ENCODE measurements at places on chromosomes 1 and 21.

- no peak for DNase-seq
These were observed 60.1 kb downstream of the SDCCAG8 start for GRCh38 chr1:243315893-243316292.

DNA sequence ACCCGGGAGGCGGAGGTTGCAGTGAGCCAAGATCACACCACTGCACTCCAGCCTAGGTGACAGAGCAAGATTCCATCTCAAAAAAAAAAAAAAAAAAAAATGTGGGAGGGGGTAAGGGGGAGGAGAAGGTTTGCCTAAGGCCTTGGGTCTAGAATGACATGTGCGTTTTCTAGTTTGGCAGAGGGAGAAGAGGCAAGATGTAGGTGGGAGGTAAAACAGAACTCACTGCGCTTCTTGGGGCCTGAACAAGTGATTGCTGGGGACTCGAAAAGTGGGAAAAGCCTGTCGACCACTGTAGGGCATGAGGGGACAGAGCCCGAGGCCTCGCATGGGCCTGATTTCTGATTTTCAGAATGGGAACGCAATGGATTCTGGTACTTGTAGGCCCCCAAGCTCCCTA lies 19.9 kb downstream of the RUNX3 start:
- DNase-seq = no peak

- DNase-seq = no peak
These were observed 158.1 kb downstream of the RUNX1 start for GRCh38 chr21:34890724-34891612.

DNA sequence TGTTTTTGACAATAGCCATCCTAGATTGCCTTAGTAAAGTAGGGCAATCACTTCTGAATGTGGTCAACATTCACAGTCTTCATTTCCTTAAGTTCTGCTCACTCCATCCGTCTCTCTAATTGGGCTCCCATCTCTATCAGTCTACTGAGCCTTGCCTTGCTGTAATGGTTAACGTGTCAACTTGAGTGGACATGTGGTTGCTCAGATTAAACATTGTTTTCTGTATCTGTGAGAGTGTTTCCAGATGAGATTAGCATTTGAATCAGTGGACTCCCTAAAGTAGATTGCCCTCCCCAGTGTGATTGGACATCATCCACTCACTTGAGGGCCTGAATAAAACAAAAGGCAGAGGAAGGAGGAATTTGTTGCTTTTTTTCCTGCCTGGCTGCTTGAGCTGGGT lies 26.4 kb downstream of the C1orf216 start:
- no peak for DNase-seq

DNA sequence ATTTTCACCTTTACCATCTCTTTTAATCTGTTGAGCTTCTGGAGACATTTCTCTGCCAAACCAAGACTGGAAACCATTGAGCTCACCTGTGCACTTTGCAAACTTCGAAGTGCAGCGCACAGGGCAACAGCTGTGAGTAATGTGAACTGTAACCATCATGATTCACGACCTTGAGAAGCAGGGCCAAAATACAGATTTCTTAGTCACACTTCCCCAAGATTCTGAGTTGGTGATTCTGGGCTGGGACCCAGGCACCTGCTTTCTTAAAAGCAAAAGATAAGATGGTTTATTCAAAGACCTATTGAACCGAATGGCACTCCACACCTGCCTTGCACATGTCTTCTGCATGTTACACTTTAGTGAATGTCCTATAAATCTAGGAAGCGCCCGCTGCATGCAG lies 10.2 kb downstream of the AGTRAP start:
- DNase-seq = no peak

DNA sequence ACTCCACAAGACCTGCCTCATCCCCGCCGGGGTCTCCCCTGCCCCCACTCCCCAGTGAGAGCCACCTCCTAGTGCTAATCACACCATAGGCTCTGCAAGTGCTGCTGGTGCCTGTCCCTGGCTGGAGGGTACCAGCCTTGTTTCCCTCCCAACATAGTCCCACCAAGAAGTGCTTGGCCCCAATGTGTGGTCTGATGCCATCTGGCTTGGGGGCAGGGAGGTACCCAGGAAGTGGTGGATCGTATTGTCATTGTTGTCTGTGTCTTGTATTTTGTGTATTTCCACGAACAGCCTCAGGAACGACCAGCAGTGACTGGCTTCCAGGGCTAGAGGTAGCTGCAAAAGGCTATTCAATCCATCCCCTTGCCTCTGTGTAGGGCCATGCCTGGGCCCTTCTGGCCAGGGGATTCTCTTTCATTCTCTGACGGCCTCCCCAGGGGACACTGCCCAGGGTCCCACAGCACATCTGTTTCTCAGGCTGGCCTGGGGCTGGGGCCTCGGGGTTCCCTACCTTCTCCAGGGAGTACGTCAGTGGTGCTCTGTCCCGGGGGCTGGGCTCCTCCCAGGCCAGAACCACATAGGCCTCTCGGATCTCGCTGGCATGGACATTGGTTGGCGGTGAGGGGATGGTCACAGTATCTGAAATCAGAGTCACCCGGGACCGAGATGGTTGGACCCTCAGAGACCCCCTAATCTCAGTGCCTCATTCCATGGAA lies 22.8 kb downstream of the MYOM3 start:
- no peak for DNase-seq

DNA sequence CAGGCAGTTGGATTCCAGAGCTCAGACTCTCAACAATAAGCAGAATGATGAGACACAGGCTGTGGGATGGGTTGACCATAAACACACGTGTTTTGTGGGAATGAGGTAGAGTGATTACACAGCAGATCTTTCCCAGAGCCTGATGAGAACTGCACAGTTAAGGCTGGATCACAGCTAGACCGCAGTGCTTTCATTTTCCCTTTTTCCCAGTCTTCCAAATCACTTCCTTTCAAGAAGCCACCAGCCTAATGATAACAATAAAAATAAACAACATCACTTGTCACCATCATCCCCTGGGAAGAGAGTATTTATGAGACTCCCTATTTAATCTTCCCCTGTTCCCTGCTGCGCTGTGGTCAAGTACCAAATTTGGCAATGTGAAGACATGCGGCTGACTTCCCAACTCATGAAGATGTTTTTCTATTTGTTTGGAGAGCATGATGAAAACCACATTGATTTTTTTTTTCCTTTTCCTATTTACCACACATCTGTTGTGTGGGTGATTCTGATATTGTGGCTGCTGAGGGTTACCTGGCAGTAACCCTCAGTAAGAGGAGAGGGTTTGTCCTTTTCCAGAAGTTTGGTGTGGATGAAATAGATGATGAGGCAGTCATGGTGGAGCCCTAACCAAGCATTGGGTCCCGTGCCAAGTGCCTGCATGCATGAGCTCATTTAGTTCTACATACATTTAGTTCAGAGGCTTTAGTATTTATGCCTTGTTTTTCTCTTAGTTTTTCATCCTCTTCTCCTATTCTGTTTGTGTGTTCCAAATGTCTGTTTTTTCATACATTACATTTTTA lies 248.9 kb upstream of the HOOK1 start:
- no peak for DNase-seq

- no peak for DNase-seq
These were observed 58.6 kb upstream of the GJB5 start for GRCh38 chr1:34696230-34696629.

DNA sequence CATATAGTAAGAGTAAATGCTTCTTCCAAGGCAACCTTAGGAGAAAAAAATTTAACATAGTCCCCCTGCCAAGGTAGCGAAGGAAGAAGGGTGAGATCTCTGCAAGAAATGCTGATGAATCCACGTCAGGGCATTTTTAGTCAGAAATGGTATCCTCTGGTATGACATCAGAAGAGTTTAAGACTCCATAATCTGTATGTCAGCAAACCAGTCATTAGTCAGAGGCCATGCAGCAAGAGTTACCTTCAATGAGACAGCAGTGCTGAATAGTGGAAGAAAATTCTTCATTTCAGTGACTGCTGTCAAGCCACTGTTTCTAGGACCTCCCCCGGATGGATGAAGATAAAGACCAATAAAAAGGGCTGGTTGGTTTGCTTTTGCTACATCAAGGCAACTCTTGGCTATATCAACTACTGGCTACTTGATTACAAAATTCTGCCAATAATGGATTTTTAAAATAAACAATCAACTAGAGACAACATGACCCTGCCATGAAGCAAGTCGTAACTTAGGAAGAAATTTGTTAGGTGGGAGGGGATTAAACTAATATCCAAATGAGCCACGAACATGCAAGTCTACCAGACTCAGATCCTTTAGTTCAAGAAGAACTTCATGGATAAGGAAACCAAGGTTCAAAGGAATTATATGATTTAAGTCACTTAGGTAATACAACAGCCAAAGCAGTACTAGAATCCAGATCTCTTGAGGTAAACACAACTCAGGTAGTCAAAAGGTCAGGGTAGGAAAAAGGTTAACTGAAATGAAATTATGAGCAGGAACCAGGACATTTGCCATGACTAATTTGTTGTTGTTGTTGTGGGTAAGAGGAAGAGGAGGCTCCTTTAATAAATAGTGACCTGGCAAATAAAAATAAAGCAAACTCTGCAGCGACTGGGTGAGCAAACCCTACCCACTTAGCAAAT lies 25.6 kb upstream of the GUCA2A start:
- no peak for DNase-seq

DNA sequence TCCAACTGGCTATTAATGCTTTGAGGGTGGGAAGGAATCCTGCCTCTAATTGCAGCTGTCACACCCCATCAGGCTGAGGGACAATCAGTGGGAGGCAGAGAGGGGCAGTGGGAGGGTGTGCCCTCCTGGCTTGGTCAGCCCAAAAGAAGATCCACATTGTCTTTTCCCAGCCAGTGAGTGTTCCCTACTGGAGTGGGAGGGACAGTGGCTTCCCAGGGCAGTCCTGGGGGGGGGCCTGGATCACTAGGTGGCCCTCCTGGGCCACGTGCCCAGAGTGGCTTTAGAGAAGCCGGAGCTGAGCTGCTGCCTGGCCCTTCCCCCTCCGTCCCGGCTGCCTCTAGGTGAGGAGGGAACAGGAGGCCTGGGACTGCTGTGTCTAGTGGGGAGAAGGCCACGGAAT lies 14.0 kb downstream of the INKA2 start:
- peak; percentile 52 for DNase-seq

DNA sequence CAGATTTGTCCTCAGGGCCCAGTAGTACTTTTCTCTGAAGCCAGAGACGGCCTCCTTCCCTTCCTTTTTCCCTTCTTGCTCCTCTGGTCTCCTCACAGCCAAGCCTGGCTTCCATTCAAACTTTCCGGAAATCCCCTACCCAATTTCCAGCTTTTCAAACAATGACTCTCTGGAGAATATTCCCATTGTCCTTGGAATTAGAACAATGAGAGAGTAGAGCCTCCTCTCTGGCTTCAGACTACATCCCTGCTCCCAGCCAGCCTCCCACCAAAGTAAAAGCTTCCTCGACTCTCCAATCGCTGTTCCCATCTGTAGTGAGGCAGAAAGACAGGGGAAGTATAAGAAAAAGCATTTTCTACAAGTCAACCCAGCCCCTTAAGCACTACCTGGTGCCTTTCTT lies 77.7 kb upstream of the SOX13 start:
- no peak for DNase-seq

- no peak for DNase-seq
These were observed 66.3 kb downstream of the VPS26C start for GRCh38 chr21:37200641-37201480.

DNA sequence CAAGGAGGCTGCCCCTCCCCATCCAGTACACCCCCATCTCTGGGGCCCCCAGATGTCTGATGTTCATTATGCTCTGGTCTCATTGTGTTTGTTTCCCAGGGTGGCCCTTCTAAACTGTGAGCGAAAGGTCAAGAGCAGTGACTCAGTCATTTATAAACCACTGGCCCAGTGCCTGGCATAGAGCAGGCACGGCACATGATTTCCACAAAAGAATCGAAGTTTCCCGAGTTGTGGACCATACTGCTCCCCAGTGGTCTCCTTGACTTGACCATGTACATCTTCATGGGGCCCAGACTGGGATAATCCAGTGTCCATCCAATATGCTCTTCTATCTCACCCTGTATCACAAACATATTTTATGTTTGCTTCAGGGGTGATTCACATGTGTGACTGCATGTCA lies 153.3 kb downstream of the NR5A2 start:
- no peak for DNase-seq

- DNase-seq = no peak
These were observed 48.8 kb downstream of the ARHGEF10L start for GRCh38 chr1:17588048-17588871.

DNA sequence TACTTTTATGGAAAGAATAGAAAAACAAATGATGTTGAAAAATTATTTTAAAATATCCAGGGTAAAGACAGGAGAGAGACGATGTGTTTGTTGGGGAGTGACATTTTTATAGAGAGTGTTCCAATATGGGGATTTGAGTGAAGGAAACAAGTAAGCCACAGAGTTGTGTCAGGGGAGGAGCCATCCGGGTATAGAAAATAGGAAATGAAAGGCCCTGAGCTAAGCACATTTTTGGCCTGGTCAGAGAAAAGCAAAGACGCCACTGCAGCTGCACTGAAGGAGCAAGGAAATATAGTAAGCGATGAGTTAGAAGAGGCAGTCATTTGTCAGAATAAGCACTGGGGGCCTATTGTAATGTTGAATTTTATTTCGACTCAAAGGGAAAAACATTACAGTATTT lies 107.3 kb upstream of the ADGRL4 start:
- no peak for DNase-seq

- no peak for DNase-seq
These were observed 166.4 kb downstream of the PSMG1 start for GRCh38 chr21:39016740-39017315.

DNA sequence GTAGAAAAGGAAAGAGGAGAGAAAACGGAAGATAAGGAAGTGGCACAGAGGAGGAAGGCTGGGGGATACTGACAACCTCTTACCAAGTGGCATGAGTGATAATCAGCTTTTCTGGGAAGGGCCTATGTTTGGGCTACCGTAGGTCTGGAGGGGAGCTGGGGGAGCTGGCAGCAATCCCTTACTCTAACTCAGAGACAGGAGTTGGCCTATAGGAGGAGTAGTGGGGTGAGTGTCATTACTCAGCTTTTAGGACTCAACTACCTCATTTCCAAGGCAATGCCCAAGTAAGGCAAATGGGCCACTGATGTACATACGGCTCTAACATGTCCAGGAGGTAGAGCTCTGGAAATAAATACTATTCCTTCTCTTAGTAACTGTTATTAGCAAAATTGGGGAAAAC lies 48.7 kb upstream of the DMRTA2 start:
- DNase-seq = no peak

- peak; percentile 8 for DNase-seq
These were observed 34.3 kb downstream of the PCNX2 start for GRCh38 chr1:233261206-233261605.

Data from NCI-H2227 treated with DMSO at 0.1 percent for 48 hours (cell line).